ENCODE measurements at places on chromosomes 7 and 10.

DNA sequence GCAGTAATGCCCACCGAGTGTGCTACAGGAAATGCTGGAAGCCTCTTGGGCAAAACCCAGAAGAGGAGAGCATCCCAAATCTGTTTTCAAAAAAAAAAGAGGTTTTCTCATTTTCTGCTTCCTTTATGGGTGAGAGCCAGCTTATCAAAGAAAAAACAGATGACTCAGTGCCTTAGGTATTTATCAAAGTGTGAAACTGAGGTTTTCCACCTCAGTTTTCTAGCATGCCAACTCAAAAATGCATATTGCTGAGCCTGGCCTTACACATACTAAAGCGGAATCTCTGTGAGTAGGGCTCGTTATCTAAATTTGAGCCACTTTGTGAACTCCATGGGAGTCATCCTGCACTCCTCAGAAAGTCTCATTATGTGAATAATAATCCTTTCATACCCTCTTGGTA is 705.1 kb downstream of the SUGCT start:
- no peak for DNase-seq

GRCh38 chr10:29725133-29725720 is 90.5 kb upstream of the SVIL start:
- DNase-seq, result peak; percentile 73

- DNase-seq, result no peak
Measured at GRCh38 chr10:79449181-79450146, 4.0 kb upstream of the ZCCHC24 start.

GRCh38 chr10:70558871-70559810 is 43.4 kb downstream of the PRF1 start:
- DNase-seq, result peak; percentile 31

DNA sequence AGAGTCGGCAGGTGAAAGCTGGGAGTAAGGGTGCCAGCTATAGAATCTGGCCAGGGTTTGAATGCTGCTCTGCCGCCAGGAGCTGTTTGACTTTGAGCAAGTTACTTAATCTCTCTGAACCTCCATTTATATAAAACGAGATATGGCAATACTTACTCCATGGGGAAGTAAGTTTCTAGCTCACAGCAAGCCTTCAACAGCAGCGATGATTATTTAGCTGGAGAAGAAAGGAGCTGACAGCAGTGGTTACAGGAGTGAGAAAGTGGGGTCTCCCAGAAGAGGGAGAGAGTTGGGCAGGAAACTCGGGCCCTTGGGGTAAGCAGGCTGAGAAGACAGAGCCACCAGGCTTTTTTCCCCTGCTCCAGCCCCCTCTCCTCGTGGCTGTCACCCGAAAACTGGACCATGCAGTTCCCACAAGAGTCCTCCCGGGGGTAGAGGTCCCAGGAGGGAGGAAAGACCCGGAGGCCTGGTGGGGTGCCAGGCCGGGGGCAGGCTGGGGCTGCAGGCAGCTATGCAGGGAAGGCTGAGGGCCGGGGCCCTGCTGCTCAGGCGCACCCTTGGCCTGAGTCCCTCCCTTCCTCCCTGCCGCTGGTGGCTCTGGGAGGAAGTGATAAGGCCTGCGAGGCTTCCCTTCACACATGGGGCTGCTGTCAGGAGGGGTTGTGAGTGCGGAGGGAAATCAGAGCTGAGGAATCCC is 3.5 kb downstream of the NOS3 start:
- DNase-seq, result peak; percentile 63

DNA sequence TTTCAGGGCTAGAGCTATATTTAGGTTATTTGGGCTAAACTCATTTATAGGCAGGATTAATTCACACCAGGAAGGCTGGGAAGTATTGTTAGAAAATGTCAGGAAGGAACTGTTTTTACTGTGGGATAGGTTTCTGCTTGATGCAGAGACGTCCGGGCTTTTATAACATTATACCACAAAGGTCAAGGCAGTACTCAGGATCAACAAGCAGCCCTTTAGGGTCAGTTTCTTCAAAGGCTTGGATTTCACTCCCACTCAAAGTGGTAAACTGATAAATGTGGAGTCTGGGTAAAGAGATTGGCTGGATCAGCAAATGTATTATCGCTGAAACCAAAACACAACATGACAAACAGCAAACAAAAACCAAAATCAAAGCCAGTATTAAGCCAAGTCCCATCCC is 127.2 kb downstream of the ARL5B start:
- DNase-seq, result no peak

GRCh38 chr7:71504697-71505441 is 372.9 kb downstream of the GALNT17 start:
- no peak for DNase-seq

DNA sequence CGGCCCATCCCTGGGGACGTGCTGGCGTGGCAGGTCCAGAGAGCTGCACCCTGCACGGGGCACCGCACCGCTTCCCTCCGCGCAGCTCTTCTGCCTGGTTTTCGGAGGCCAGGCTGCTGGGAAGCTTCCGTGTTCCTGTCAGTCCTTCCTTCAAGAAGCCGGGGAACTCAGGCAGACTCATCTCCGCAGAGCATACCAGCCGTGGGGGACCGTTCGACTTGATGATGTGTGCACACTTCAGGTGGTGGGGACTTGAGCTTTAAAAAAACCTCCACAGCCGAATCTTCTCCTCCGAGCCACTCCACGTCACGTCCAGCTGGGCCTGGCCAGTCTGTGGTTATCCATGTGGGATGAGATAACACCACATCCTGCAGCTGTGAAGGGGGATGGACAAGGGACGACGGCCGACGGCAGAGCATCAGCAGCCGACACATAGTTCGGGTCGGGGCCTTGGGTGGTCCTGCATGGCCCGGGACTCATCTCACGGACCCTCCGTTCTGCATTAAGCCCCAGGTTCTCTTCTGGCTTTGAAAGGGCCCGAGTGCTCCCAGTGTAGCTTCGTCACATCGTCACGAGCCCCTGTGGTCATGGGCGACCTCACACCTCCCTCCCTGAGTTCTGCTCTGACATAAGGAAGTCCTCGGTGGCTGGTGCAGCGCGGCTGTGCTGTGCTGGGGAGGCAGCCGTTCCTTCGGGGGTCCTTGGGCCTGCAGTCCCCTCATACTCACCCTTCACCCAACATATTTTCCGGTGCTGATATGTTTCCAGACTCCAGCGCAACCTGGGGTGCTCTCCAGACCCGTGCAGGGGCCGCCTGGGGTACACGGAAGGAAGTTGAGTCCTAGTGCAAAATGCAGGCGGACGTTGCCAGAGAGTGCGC is 4.5 kb upstream of the BHLHA15 start:
- DNase-seq, result no peak

- DNase-seq, result no peak
Measured at GRCh38 chr7:36633377-36633776, 90.9 kb downstream of the AOAH start.

GRCh38 chr10:8229153-8229552 is 174.7 kb downstream of the GATA3 start:
- DNase-seq, result no peak

DNA sequence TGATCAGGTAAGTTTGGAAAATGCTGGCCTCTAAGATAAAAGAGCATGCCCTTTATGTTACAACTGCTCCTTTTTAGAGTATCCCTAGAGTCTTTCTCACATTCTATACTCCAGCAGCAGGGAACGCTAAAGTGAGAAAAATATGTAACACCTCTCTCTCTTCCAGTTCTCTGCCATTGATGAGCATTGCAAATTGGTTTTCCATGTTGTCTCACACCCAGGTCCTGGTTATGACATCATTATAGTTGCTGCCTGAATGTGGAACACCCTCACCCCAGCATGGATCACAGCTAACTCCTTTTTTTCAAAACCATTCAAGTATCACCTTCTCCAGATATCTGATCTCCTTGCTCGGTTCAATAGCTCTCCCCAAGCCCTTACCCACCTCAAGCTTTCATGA is 84.4 kb downstream of the DGKI start:
- no peak for DNase-seq

DNA sequence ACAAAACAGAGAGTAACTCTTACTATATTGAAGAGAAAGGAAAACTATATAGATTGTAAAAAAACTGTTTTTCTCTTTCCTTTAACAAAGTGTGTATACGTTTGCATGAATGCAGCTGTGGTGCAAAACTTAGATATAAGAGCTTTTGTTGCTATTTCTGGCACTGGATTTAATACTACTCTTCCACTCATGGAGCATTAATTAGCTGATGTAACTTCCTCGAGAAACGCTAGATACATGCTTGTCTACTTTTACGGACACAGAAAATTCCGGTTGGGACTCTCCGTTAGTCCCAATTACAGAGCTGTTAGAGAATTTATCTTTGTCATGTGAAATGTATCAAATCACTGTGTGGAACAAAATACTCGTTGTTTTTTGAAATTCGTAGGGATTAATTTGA is 135.5 kb downstream of the ZNF22 start:
- no peak for DNase-seq

DNA sequence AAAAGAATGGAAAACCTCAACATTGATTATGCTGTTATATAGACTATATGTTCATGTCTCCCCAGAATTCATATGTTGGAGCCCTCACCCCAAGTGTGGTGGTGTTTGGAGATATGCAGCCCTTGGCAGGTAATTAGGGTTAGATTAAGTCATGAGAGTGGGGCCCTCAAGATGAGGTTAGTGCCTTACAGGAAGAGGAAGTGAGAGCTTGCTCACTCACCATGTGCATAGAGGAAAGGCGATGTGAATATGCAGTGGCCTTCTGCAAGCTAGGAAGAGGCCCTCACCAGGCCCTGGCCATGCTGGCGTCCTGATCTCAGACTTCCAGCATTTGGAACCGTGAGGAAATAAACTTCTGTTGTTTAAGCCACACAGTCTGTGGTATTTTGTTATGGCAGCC is 14.8 kb downstream of the ZNF33A start:
- DNase-seq, result peak; percentile 18

DNA sequence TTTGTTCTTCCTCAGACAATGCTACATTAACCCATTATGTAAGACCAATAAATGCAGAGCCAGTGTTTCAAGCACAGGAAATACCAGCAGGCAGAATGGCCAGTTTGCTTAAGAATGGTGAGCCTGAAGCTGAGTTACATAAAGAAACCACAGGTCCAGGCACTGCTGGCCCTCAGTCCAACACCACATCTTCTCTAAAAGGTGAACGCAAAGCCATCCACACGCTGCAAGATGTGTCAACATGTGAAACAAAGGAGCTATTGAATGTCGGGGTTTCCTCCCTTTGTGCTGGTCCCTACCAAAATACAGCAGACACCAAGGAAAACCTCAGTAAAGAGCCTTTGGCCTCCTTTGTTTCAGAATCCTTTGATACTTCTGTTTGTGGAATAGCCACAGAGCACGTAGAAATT is 63.8 kb downstream of the TASOR2 start:
- DNase-seq, result no peak

GRCh38 chr7:151661587-151661986 is 141.9 kb upstream of the RHEB start:
- DNase-seq, result no peak

DNA sequence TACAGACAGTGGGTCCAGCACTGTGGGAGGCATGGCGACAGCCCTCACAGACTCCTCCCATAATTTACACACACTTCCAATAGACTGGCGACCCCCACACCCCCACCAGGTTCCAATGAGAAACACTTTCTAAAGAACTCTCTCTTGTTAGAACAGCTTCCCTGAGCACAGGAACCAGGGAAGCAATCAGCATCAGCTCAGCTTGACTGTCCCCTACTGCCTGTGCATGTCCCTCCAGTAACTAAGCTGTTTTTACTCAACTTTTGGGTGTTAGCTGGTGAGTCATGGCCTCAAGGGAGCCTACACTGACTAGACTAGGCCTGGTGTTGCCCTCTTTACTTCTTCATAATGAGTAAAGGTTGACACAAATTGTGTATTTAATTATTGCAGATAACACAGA is 32.6 kb upstream of the HERPUD2 start:
- peak; percentile 83 for DNase-seq

GRCh38 chr7:13097499-13097898 is 410.1 kb downstream of the ARL4A start:
- no peak for DNase-seq

GRCh38 chr7:88465600-88465999 is 158.9 kb upstream of the STEAP4 start:
- no peak for DNase-seq

- no peak for DNase-seq
Measured at GRCh38 chr7:135257790-135258189, 24.2 kb downstream of the STRA8 start.

DNA sequence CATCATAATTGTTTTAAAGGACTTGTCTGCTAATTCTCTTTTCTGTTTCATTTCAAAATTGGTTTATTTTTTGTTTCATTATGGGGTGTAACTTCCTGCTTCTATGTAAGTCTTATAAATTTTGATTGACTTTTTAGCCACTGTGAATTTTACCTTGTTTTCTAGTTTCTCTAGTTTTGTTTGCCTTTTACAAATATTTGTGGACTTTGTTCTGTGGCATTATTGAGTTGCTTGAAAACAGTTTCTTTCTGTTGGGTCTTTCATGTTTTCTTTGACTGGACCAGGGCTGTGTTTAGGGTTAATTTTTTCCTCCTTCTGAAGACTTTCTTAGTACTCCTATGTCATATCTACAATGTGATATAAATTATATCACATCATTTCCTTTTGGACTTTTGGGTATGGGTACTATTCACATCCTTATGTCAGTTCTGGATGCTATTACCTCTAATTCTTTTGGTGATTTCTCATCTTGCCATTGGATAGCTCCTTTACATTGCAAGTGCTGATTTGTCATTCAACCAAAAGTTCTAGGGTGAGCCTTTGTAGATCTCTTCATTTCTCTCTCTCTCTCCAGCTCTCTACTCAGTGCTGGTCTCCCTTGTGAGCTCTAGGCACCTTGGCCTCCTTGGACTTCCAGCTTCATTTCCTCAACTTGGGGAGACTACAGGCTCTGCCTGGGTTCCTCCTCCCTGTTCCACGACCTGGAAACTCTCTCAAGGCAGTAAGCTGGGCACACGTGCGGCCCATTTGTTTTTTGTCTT is 36.9 kb downstream of the MLLT10 start:
- DNase-seq, result no peak

- no peak for DNase-seq
Measured at GRCh38 chr7:49580000-49580399, 193.4 kb upstream of the VWC2 start.

GRCh38 chr10:60208676-60209269 is 180.9 kb downstream of the ANK3 start:
- DNase-seq, result no peak

GRCh38 chr7:42736931-42737330 is 174.9 kb downstream of the C7orf25 start:
- no peak for DNase-seq

DNA sequence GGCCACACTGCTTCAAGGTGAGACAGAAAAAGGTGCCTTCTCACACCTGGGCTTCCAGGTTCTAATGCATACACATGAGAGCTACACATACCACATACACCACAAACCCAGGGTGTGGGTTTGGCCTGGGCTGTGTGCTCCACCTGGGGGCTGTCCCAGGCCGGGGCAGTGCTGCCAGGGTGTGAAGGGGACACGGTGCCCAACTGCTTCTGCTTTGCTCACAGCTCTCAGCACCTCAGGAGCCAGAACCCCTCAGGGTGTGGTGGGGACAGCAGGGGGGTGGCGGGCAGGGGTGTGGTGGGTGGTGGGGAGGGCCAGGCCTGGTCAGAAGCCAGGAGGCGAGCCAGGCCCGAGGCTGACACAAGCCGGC is 51.1 kb downstream of the TMEM209 start:
- no peak for DNase-seq

DNA sequence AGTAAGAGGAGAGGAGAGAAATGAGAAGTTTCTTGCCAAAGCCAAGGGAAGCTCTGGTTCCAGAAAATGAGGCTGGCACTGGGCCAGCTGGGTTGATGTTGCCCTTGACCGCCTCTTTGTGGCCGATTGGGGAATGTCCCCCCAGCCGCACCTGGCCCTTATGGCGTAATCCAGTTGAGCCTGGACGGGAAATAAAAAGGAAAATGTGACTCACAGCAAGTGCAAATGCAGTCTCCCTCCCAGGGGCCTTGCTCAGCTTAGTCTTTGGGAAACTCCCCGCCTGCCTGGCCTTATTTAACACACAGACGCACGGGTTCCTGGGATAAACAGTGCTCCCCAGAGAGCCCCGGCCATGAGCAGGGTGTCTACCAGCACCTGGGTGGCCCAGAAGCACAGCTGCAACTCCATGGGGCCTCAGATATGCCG is 174.8 kb downstream of the KIAA1217 start:
- peak; percentile 3 for DNase-seq
